ENCODE measurements at places on chromosomes 1 and 21. TPM values are rescaled to one million over a fixed set of nuclear protein-coding genes. Genes with fewer than 3 reads are reported as not detected.

CYP4A22 gene
- total RNA-seq, result not detected

ZSWIM5 gene
- 1.8 TPM for total RNA-seq

LCE3D gene
- total RNA-seq, result not detected

GRCh38 chr1:224287714-224288113, 42.3 kb downstream of the NVL start:
- no peak for DNase-seq

DNA sequence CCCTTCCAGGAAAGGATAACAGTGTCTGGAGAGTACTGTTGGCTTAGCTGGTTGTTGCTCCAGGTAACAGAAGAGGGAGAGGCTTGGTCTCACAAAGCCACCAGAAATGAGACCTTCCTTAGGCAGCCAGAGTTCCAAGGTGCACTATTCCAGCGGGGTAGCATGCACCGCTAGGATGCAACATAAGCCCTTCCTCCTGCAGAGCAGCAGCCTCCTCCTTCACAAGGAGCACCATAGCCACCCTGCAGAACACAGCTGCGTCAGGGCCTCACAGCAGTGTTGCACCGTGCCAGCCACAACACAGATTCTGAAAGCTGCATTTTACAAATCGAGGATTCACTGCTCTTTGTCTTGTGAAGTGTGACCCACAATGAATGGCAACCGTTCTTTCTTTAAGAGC, 142.0 kb downstream of the CLIC6 start:
- DNase-seq, result no peak

DNA sequence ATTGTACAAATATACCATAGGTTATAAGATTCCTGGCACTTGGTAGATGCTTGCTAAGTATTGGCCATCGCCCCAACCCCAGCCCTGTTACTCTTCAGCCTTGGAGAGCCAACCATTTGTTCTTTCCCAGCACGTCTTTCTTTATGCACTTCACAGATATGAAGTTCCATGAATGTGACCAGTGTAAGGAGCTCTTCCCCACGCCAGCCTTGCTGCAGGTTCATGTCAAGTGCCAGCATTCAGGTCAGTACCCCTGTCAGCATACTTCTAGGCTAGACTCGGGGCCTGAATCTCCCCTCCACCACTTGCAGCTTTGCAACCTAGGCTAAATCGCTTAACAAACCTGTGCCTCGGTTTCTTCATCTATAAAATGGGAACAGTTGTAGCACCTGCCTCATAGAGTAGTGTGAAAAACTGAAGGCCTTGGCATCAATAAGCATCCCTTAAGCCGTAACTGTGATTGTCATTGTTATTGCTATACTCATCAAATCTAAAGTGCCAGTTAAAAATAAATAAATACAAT, 41.0 kb upstream of the EPHA8 start:
- no peak for DNase-seq

GRCh38 chr1:39098546-39099250, 72.5 kb downstream of the NDUFS5 start:
- peak; percentile 84 for DNase-seq

- peak; percentile 34 for DNase-seq
Measured at GRCh38 chr1:20184997-20185833, 681 bp upstream of the UBXN10 start.

- DNase-seq, result no peak
Measured at GRCh38 chr1:32786856-32787255, 30.3 kb downstream of the YARS1 start.

GRCh38 chr1:206544562-206545257, 37.4 kb downstream of the RASSF5 start:
- peak; percentile 65 for DNase-seq

DNA sequence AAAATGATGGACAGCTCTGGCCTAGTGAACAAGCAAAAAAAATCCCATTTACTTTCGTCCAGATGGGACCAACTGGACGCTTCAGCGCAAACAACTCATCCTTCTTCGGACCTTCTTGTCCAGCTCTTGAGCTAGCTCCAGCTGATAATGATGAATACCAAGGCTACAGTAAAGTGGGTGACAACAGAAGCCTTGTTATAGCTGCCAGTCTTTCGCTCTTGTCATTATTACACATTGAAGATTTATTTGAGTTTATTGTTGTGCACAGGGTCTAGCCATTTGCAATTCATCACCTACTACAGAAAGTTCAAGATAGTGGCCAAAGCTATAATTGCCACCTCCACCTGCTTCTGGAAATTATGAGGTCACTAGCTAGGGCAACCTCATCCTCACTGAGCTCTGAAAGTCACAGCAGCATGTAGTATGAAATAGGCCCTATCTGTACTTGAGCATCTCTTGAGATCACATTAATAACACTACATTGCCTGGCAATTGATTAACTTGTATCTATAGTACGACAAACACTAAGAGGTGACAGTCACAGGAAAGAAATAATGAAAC, 76.9 kb downstream of the GPATCH2 start:
- DNase-seq, result no peak

Data from Daoy (cell line).